ENCODE measurements at places on chromosomes 7 and 10.

- no peak for DNase-seq
These were observed 28.1 kb downstream of the SUV39H2 start for GRCh38 chr10:14906765-14907164.

- no peak for DNase-seq
These were observed at the start of gene UBTD1 for GRCh38 chr10:97498841-97499560. TSS of gene UBTD1 (plus strand) at chr10:97498924. CDS start at chr10:97499204, 280 bp downstream.

DNA sequence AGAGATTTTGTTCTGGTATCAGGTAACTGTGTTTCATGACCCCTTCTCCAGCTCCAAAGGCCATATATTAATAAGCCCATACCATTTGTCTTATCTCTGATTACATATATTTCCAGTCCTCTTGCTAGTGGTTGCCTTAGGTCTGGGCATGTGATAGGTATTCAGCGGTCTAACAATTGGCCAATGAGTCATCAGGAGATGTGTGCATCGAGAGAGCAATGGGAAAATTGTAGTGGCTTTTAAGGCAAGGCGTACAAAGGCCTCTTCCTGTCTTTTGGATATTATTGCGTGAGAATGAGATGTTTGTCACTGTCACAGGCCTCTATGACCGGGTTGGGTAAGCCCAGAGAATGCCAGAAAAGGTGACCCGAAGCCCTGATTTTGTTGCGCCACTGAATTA is 38.6 kb upstream of the SFRP5 start:
- no peak for DNase-seq

DNA sequence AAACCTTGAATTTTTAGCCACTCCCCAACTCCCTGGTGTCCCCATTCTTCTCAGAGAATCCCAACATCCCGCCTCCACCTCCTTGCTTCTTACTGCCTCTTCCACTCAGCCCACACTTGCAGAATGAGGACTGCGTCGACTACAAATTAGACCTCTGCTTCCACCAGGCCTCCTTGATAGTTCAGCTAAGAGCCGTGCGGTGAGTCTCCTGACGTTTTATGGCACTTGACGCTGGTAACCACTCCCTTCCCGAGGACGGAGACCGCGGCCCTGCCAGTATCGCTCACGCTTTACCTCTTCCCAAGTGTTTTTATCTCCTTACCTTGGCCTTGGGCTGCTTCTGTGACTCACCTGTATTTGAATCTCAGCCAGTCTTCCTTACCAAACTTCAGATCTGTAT is 31.1 kb downstream of the RBM17 start:
- no peak for DNase-seq

DNA sequence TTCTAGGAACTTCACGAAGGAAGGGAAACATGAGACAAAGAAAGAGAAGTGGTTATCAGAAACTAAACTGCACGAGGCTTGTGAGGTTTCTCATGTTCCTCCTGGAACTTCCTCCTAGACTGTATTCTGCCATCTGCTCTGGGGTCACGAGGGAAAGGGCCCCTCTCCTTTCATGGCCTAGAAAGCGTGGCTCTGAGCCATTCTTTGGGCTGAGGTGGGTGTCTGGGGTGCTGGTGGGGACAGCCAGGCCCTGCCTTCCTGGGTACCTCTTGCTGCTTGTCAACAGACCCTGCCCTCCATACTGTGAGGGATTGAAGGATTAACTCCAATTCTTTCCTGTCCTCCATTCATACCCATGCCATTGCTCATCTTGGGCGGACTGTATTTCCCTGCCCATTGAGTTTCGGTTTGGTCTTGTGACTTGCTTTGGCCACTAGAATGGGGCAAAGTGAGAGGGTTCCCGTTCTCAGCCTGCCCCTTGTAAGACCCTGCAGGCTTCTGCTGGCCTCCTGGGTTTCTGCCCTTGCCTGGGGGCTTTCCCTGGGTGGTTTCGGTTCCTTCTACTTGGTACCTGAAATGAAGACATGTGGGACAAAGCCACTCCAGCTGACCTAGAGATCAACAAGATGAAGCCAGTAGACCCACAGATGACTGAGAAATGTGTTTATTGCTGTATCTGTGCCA is 14.9 kb upstream of the GIMAP8 start:
- DNase-seq: no peak

DNA sequence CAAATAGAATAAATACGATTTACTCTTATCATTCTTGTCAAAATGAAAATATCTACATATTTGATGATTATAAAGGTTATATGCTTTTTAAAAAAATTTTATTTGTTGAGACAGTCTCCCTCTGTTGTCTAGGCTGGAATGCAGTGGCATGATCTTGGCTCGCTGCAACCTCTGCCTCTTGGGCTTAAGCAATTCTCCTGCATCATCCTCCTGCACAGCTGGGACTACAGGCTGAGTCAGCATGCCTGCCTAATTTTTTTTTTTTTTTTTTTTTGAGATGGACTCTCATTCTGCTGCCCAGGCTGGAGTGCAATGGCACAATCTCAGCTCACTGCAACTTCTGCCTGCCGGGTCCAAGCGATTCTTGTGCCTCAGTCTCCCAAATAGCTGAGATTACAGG is 48.9 kb downstream of the PUS7 start:
- DNase-seq: no peak
